Activated CD4-positive, alpha-beta T cell treated with anti-CD3 and anti-CD28 coated beads, Interleukin-2, amount 50 U/mL, for 4 hours (primary cell): ENCODE measurements at places on chromosomes 11 and 22.

- DNase-seq, result no peak
Measured at GRCh38 chr11:70372076-70372475, 26.3 kb upstream of the CTTN start.

DNA sequence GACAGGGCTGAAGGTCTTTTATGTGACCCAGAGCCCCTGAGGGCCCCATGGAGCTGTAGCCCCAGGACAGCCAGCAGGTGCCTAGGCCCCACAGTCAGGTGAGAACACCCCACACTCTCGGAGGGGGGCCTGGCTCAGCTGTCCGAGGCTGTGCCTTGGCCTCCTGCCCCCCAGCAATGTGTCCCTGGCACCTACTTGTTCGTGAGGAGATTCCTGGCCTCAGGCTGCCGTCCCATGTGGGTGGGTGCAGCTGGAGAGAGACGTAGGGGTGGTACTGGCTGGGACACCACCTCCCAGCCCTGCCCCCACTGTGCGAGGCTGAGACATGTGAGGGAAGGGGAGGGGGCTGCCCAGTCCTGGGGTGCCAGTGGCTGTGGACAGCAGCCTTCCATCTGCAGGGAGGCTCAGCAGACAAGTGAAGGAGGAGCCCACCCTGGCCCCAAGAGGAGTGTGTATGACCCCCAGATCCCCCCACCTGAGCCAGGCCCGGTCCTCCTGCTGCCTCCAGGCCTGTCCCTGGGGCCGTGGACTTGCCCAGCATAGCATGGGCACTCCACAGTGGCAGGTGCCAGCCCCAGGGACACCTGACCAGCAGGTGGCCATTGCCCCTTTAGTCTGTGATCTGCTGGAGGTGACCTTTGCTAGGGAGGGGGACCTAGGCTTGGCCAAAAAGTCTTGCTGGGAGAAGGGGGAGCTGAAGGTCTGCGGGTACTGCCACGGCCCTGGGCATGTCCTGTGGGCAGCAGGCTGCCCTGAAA, 17.0 kb downstream of the IL17REL start:
- no peak for DNase-seq

GRCh38 chr22:30212363-30212995, 34.1 kb downstream of the LIF start:
- DNase-seq, result no peak

GRCh38 chr22:37578002-37578401, 1.9 kb downstream of the LGALS2 start:
- no peak for DNase-seq

DNA sequence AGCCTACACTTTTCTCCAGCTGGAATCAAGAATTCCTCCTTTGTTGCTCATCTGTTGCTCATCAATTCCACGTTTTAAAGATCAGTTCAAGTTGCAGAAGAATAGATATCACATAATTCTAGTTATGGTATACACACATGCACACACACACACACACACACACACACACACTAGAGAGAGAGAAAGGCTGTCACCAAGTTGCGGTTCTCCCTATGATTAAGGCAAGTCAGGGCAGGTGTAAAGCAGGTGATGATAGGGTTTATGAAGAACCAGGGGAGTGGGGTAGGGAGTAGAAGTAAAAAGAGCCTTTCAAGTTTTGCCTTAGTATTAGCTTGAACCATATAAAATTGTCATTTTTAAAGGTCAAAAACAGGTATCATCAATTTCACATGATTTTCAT, 31.7 kb upstream of the TMPRSS4 start:
- no peak for DNase-seq

DNA sequence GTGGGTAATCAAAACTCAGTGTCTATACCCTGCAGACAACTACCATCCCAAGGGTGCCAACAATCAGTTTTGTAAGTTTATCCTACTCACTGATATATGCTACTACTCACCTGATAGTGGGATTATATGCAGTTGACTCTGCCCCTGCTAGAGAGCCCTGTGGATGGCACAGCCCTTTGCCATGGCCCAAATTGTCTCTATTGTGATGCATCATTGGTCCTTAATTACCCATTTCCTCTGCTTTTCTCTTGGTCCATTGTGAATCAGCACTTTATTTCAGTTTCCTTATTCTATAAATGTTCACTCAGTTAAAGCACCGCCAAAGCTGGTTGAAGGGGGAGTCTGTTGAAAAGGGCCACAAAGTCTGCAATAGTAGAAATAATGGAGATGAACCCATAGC, 42.3 kb downstream of the PLAAT5 start:
- no peak for DNase-seq

DNA sequence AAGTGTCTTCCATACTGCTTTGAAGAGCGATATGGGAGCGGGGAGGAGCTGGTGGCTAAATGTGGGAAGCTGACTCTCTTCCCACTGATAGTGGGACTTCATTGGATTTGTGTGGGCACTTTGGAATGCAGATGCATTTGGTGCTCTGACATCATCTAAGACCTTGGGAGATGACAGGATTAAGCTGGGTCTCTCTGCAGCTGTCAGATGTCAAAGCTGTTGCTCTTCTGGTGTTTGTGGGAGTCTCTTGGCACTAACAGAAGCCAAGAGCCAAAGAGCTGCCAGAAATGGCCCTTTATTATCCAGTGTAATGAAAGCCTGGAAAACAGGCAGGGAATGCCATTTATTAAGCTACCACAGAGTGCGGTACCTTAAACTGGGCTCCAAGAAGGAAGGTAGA, 20.6 kb downstream of the GRAMD1B start:
- DNase-seq, result no peak

- DNase-seq, result no peak
Measured at GRCh38 chr11:102383839-102384238, 36.8 kb downstream of the BIRC2 start.

DNA sequence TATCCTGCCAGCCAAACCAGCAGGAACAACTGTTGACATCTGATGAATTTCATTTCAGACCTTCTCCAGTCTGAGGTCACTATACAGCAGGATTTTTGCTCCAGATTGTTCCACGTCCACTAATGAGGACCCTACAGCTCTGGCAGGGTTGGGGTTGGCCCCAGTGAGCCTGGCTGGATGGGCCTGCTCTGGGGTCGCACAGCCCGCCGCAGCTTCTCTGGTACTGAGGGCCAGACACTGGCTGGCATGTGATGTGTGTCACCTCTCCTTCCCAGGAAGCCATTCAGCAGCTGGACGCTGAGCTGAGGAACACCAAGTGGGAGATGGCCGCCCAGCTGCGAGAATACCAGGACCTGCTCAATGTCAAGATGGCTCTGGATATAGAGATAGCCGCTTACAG, 5.4 kb downstream of the NEFH start:
- DNase-seq, result no peak

DNA sequence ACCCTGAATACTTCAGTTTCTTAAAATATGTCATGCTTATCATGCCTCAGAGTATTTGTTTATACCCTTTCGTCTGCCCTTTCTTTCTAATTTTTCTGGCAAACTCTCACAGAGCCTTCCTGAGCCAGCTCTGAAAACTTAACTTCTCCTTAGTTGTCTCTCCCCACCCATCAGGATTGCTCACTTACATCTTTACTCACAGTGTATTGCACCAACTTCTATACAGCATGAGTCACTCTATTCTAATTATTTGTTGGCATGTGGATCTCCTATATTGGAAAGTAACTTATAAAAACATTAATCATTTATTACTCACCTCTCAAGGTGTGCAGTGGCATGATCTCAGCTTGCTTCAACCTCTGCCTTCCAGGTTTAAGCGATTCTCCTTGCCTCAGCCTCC, 114.9 kb downstream of the FANCF start:
- no peak for DNase-seq

GRCh38 chr11:13327421-13327820, 49.8 kb downstream of the BMAL1 start:
- DNase-seq, result no peak

DNA sequence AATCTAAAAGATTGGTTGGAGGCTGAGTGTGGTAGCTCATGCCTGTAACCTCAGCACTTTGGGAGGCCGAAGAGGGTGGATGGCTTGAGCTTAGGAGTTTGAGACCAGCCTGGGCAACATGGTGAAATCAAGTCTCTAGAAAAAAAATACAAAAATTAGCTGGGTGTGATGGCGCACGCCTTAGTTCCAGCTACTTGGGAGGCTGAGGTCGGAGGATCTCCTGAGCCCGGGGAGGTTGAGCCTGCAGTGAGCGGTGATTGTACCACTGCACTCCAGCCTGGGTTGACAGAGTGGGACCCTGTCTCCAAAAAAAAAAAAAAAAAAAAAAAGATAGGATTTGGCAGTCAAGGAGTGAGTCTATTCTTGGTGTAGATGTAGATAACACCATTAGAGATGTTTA, 10.6 kb downstream of the FOLR1 start:
- DNase-seq, result no peak

- DNase-seq, result no peak
Measured at GRCh38 chr11:38814670-38815069, 2216.6 kb upstream of the RAG2 start.

DNA sequence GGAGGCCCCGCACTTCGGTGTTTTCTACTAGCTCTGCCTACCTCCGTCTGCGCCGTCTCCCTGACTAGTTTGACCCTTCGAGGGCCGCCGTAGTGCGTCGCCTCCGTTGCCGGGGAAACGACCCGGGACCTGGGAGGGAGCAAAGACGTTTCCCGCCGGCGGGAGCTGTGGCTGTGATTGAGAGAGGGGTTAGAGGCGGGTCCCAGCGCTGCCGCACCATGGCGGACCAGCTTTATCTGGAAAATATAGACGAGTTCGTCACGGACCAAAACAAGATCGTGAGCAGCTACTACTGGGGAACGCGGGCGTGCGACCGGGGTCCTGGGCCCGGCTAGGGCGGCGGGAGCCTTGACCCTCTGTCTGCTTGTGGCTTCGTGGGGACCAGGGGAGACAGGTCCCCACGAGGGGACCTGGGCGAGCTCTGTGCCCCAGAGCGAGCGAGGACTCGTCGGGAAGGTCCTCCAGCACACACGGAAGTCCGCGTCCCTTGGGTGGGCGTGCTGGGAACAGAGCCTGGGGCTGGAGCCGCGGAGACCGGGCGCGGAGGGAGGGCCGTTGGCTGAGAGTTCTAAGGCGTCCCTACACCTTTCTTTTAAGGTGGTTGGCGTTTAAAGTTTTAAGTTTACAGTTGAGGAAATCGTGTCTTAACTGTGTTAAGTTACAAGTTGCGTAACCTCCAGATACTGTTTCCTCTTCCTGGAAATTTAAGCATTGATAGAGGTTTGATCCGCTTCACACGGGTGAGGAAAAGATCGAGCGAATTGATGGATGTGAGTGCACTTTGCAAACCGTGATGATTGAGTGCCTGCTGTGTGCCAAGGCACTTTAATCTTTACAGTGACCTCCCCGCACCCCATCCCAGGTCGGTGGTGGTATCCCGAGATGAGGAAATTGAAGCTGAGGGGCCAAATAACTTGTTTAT, at the start of gene POLD3:
POLD3 (plus strand) TSS at position 142 of the 922 bp plus-strand sequence; CDS start at position 219, 77 bp downstream.
- DNase-seq, result peak; percentile 94

GRCh38 chr11:101915791-101916291, 481 bp downstream of the ANGPTL5 start:
- no peak for DNase-seq

DNA sequence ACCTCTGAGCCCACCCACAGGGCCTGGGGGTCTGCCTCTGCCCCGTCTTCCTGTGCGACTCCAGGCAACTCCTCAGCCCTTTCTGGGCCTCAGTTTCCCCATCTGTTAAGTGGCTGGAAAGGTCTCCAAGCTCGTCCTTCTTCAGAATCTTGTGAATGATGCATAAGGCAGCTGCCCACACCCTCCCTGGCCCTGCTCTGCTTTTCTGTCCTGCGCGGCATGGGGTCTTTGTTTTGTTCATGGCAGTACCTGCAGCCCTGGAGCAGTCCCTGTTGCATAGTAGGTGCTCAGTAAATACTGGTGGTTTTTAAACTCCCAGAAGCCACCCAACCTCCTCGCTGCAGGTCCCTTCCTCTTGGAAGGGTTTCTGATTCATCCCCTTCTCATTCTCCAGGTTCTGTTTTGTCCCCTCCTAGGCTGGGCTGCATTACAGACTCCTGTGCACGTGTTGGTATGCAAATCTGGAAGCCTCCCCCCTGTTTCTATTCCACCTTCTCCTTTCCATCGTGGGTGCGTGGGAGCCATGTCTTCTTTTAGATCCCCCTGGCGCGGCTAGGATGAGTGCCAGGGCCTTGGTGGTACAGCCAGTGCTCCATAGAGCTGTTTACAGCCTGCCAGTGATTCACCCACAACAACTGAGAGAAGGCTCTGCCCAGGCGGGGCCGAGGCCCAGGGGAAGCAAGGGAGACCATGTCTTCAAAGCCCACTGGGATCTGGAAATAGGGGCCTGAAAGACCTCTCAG, 19.3 kb upstream of the SYT7 start:
- no peak for DNase-seq

- DNase-seq, result no peak
Measured at GRCh38 chr11:128262463-128263345, 324.7 kb downstream of the ETS1 start.
